ENCODE measurements at places on chromosomes 5 and 9.

- DNase-seq: no peak
These were observed 290.0 kb upstream of the PRR16 start for GRCh38 chr5:120174089-120174488.

DNA sequence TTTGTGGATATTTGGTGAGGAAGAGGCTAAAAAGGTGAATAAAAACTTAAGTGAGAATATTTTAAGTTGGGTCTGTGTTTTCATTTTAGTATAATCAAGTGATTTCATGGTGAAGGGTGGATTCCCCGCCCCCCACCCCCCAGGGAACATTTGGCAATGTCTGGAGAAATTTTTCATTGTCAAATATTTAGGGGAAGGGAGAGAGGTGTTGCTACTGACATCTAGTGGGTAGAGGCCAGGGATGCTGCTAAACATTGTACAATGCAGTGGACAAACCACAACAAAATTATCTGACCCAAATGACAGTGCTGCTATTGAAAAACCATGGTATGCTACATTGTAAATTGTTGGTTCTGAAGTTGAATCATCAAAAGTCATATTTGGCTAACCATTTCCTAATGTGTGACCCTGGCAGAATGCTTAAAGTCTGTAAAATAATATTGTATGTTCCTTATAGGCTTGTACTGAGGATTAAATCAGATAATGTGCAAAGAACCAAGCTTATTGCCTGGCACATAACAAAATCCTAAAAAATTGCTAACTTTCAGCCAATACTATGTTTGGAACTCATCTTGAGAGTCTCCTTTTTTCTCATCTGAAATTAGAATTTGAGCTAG is 5.6 kb downstream of the C5orf24 start:
- no peak for DNase-seq

DNA sequence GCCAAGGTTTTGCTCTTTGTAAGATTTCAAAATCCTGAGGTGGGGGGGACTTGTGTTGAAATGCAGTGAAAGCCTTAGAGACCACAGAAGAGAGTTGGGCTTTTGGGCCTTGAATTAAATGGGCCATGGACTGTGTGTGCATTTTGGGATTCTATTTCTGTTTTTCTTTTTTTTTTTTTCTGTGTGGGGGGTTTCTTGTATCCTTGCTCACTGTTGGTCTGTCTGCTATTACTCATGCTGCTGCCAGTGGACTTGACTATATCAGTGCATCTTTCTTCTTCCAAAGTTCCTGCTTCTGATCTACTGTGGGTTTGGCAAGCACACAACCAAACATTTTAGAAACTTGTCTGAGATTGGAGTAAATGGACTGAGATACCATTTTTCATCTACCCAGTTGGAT is 344.9 kb downstream of the ARL15 start:
- DNase-seq: no peak

- no peak for DNase-seq
These were observed 140.2 kb downstream of the TMC1 start for GRCh38 chr9:72661401-72662135.

DNA sequence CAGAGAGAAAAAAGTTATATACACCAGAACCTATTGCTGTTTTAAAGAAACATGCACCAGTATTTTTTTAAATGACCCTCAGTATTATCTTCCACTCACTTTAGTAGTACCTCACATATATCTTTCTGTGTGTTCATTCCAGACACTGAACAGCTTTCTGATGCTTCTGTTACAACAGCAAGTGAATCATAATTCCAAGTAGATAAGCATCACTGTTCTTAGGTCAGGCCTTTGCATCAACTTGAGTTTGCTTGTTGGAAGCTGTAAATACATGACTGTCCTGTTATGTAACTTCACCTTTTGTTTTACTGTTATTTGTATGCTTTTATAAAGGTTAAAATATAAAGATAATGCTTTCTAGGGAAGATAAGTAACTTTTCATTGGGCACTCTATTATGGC is 184.4 kb downstream of the ISL1 start:
- DNase-seq: no peak

- DNase-seq: no peak
These were observed 179.1 kb downstream of the MUSK start for GRCh38 chr9:110847671-110848070.

- no peak for DNase-seq
These were observed 11.9 kb downstream of the OR2V1 start for GRCh38 chr5:181119105-181119504.

DNA sequence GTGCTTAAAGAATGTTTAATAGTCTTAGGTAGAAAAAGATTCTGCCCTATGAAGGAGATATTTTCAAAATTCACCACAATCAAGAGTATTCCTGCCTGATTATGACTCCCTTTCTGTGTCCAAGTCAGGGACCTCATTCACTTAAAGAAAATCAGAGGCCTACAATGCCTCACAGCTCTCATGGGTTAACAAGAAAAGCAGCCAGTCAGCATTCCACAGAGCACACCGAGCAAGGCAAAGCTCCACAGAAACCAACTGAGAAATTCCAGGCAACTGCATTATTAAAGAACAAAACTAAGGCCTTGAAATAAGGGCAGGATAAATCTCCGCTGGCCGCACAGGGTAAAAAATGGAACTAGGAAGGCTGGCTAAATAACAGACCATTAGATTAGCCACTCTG is 161.1 kb downstream of the TARS1 start:
- no peak for DNase-seq

GRCh38 chr9:79574781-79575180 is 3.0 kb downstream of the TLE4 start:
- DNase-seq: no peak

- DNase-seq: no peak
These were observed 276.5 kb downstream of the SLIT3 start for GRCh38 chr5:169024421-169024820.

Data from activated naive CD4-positive, alpha-beta T cell (primary cell).